SJCRH30 (cell line): ENCODE measurements at places on chromosomes 5 and 9.

GRCh38 chr5:35656721-35657120 lies 39.1 kb downstream of the SPEF2 start:
- no peak for DNase-seq

GRCh38 chr5:2168601-2169429 lies 286.1 kb upstream of the IRX4 start:
- no peak for DNase-seq

- DNase-seq, result no peak
These were observed 42.1 kb downstream of the TMOD1 start for GRCh38 chr9:97543561-97543960.

GRCh38 chr5:137155261-137156000 lies 343.7 kb downstream of the SPOCK1 start:
- DNase-seq, result no peak

DNA sequence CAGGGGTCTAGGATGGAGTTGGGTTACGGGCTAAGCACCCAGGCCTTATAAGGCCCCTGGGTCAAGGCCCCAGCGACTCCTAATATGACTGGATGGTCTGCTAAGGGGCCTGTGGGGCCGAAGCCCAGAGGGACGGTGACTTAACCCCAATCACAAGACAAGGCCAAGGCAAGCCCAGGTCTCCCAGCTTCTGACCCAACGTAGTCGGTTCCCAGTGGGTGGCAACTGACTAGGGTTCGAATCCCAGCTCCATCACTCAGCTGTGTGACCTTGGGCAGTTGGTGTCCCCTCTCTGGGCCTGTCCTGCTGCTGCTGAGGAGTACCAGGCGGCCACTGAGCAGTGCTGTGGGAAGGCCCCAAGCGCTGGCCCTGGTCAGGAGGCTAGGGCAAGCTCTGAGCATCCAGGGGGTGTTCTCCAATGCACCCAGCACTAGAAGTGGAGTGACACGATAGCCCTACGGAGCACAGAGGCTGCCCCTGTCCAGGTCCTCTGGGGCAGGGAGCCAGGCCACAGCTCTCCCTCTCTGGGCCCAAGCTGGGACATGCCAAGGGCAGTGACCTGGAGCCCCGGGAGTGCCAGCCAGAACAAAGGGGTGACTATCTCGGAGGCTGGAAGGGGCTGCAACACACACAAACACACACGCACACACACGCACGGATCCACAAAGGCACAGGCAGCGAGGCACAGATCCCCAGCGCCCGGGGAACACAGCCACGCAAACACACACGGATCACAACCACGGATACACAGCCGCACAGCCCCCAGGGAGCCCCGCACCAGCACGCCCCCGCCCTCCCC lies 512 bp downstream of the AK1 start:
- no peak for DNase-seq

DNA sequence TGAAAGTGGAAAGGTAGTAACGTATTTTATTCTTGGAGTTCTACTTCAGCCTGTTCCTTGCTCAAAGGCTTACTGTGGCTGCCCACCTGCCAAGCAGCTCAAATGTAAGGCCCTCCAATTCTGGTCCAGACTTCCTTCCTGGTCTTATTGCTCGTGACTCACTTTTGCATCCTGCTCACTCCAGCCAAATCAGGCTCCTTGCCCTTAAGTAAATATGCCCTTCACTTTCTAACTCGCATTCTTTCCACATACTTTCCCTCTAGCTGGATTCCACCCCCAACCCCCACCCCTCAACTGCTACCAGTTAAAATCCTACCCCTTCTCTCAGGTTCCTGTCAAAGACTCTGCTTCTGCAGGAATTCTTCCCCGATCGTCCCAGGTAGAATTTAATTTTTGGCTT lies 96.6 kb downstream of the GALNT10 start:
- peak; percentile 20 for DNase-seq

GRCh38 chr9:115628426-115628825 lies 510.5 kb upstream of the TNC start:
- DNase-seq, result no peak

DNA sequence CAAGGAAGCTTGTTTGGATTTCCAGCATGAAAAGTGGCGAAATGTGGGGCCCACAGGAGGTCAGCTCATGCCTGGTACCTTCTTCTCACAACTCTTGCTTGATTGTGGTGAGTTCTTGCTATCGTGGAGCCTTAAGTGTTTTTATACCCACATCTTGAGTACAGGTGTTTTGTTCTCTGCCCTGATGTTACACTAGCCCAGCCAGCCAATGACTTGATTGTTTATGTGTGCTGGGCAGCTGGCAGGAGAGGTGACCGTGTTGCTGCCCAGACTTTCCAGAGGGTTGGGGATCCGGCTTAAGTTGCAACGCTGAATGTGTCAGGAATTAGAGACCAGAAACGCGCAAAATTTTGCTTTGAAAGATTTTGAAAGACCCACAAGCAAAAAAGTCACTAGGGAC lies 24.0 kb upstream of the TPPP start:
- no peak for DNase-seq

- DNase-seq, result no peak
These were observed 27.0 kb upstream of the ALDOB start for GRCh38 chr9:101462558-101462957.
